ENCODE measurements at places on chromosomes 3 and 15.

DNA sequence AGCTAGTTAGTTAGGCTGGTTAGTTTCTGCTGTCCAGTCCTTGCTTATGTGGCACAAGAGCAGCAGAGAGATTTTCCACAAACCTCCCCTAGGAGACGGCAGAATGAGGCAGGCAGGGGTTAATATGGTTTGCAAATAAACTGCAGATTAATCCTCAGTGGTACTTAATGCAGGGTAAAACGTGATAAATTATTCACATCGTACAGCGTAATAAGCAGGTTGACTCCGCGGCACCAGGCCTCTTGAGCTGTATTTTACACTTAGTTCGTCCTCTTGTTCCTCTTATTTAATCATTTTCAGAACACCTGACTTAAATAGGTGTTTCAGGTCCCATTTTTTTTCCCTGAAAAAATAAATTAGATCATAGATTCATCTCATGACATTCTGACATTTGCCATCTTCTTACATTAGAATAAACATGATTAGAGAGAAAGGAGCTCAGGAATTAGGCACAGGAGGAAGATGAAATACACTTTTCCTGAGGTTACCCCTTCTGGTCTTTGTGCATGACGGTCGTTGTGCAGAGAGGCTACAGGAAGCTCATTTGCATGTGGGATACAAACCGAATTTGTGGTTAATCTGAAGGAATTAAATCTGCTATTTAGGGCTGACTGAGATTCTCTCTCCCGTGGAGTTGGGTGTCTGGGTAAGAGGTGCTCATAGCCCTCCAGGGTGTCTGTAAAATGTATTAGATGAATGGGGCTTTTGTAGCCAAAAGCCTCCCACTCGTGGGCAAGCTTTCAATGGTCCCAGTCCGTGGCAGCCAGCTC is 27.1 kb upstream of the VPS8 start:
- DNase-seq: no peak

- no peak for DNase-seq
Observed at GRCh38 chr3:88542916-88543315, 393.2 kb downstream of the C3orf38 start.

GRCh38 chr3:146796078-146796477 is 190.9 kb upstream of the PLSCR5 start:
- DNase-seq: no peak

DNA sequence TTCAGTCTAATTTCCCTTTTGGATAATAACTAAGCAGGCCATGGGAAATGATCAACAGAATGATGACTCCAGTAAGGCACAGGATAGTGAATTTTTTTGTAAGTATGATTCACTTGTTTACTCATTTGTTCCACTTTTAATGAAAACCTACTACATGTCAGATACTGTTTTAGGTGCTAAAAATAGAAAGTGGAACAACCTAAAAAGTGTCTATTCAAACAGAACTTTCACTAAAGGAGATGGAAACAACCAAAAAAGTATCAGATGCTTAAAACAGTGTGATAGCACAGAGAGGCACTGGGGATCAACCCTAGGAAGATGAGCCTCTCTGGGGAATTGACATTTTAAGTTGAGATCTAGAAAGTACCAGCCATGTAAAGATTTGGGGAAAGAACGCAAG is 11.1 kb downstream of the RYK start:
- no peak for DNase-seq

DNA sequence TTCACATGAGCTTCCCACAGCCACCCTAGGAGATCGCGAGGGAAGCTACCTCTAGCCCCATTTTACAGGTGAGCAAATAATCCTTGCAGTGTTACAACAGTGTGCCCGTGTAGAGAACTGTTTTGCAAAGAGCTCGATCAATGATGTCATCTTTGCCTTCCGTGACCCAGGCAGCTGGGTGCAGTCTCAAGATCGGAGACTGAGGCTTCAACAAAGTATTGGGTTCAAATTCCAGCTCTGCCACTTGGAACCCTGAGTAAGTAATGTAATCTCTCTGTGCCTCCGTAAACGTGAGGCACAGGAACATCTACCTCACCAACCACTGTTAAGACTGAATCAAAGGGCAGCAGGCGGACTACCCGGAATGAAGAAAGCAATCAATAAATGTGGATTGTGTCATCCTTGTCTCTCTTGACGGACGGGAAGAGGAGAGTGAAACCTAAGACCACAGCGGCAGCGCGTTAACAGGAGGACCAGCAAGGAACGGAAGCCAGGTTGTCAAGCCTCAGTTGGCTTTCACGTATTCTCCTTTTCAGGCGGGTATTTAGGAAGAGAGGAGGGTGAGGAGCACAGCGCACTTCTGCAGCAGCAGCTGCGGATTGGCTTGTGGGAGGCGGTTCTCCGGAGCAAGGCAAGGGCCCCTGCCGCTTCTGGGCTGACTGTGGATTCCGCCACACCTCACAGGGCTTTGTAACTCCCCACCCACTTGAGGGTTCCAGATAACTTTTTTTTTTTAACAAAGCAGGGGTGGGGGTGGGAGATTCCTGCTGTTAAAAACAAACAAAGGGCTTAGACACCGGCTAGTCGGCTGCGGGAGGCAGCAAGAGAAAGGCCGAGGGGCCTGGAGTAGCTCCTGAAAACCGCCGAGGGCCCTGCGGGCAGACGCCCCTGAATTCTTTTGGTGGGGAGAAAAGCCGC is 1.5 kb upstream of the SMAD3 start:
- DNase-seq: no peak

DNA sequence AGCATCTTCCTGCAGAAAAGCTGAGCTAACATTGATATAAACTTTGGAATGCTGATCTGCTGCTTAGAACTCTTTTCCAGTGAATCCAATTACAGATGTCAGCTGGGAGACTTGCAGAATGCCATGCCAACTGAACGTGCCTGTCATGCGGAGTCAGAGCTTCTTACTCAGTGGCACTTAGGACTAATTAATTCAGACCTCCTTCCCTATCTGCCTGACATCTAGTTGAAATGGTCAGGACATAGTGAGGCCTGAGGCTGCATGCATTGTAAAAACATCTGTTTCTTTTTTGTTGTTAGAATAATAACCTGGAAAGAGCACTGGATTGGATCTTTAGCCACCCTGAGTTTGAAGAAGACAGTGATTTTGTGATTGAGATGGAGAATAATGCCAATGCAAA is 112.6 kb downstream of the USP13 start:
- DNase-seq: no peak

DNA sequence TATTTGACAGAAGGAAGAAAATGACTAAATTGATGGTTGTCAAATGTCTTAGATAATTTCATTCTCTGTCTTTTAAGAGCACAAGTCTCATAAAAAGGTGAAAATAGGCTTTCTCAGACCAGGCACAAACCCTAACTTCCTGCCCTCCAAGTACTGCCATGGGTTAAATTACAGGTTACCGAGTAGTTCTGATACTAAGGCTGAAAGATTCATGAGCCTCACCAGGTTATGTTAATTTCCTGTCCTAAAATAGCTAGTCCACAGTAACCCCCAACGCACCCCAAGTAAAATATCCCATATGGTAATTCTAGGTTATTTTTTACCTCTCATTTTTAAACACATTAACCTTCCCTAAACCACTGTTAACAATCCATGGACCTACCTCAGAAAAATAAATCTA is 42.0 kb downstream of the GSK3B start:
- DNase-seq: no peak

DNA sequence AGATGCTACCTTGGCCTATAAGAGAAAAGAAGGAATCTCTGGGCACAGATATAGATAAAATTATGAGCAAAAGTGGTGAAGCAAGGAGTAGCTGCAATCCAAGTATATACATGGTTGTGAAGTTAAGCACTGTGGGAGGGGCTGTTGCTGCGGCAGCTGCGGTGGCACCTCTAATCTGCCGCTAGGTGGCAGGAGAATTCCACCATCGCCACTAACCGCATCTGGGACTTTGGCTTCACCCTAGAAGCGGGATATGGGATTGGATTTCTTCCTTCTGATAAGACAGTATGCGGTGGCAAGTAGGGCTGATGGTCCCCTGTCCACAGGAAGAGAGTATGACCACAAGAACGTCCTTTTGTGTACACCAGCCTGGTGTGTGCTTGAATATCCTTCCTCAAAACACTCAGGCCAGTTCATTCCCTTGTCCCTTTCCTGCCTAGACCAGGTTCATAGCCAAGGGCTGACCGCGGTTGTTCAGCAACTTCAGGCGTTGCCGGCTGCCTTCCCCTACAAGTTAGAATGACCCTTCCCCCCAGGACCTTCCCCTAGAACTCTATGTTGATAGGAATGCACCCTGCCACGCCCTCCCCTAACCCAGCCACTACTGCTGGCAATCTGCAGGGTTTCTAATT is 5.1 kb downstream of the MAGEL2 start:
- DNase-seq: peak; percentile 58

GRCh38 chr3:102098130-102098885 is 249.0 kb downstream of the NFKBIZ start:
- no peak for DNase-seq

DNA sequence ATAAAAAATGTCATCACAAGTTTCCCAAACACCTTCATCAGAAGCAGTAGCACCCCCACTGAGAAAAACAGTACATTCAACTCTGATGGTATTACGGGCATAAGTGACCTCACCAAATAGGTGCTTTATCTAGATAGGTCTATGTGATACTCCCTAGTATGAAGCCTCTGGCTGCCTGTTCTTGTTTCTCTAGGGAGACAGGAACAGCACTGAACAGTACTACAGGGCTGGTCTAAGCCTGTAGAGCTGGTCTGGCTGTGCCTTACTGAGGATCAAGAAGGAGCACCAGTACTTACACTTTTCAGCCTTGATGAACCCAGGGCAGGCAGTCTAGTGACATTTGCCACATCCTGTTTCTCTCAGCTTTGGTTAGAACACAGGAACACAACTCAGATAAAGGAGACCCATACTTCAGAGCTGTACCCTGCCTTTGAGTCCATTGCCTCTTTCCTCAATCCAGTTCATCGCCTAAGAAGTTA is 35.9 kb downstream of the OXNAD1 start:
- DNase-seq: no peak

DNA sequence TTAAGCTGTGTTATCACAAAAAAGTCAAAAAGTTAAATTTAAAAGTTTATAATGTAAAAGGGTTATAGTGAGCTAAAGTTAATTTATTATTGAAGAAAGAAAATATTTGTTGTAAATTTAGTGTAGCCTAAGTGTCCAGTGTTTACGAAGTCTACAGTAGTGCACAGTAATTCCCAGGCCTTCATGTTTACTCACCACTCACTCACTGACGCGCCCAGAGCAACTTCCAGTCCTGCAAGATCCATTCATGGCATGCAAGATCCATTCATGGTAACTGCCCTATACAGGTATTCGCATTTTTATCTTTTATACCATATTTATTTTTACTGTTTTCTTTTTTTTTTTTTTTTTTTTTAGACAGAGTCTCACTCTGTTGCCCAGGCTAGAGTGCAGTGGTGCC is 69.5 kb downstream of the TPRA1 start:
- DNase-seq: no peak

GRCh38 chr3:49387721-49388120 is 24.1 kb downstream of the RHOA start:
- no peak for DNase-seq

DNA sequence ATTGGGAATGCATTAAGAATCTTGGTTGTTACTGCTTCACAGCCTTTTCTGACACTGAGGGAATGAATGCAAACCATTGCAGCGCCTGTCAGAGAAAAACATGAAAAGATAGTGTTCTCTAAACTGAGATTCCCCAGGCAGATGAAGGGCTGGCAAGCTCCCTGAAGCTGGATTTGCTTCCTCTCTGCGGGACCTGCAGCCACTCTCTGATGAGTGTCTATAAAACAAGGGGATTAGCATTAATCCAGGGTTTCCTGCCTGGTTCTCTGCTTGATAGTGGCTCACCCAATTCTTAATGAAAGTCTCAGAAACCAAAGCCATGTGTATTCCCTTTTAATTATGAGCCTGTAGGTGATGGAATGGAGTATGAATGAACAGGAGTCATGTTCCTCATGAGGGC is 344.3 kb upstream of the UMPS start:
- DNase-seq: no peak

GRCh38 chr15:47890397-47891150 is 173.3 kb downstream of the SEMA6D start:
- DNase-seq: no peak

GRCh38 chr3:29324180-29324651 is 43.3 kb downstream of the RBMS3 start:
- DNase-seq: peak; percentile 67

GRCh38 chr3:165669967-165670366 is 167.3 kb downstream of the BCHE start:
- no peak for DNase-seq

- no peak for DNase-seq
Observed at GRCh38 chr3:127497166-127497565, 93.4 kb downstream of the TPRA1 start.

DNA sequence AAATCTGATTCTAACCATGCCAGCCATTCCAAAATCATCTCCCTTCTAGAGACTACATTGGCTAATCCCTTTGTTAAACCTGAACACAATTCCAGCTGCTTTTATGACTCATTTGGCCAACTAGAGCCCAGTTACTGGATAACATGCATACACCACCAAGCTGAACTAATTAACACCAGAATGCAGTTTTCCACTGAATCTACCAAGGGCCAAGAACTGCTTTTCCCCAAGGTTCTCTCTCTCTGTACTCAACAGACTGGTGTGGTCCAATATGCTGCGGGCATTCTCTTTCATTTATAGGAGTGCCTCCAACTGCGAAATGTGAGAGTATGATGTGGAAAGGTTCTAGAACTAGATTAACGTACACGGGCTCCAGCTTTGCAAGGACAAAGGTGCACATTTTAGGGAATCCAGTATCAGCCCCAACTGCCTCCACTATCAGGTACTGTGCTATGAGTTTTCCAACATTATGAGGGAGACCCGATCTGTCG is 1.5 kb downstream of the CHSY1 start:
- DNase-seq: peak; percentile 42

DNA sequence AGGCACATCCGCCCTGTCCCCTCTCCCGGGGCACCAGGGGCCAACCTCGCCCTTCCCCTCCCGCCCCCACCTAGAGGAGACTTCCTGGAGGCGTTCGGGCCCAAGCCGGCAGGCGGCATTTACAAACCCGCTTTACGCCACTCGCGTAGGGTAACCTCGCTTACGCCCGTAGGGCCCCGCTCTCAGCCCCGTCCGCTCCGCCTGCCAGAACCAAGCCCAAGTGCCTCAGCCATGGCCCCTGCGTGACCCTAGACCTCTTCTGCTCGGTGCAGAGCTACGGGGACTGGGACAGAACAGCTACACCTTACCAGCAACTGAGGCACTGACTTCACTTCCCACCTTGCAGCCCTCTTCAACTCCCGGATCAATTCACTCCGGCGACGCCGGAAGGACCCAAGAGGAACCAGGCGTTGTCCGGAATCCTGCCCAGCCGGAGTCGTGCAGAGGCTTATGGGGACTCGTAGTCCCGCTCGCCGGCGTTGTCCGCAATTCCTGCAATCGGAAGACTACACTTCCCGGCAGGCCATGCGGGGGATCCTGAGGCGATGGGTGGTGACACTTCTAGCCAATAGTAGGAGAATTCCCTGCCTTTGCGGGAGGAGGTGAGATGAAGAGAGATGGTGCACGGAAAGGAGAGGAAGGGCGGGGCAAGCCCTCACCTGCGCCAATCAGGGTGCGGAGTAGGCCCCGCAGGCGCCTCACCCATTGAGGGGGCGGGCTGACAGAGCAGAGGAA is at the start of gene PDCD10:
Gene PDCD10 (minus strand): TSS at position 395 of the 735 bp plus-strand sequence. CDS start 14,735 bp downstream, outside the sequence.
- DNase-seq: peak; percentile 100

- peak; percentile 42 for DNase-seq
Observed at GRCh38 chr3:141796081-141796888, 33.1 kb downstream of the GRK7 start.

GRCh38 chr3:157131861-157132260 is 28.1 kb downstream of the CCNL1 start:
- DNase-seq: no peak

GRCh38 chr15:90638201-90638691 is 78.9 kb upstream of the BLM start:
- DNase-seq: no peak

Data from RPMI8226 (cell line).